Sciatic nerve (tissue), 2 donors: ENCODE measurements at places on chromosomes 3 and 15. TPM values are rescaled to one million over a fixed set of nuclear protein-coding genes. Genes with fewer than 3 reads are reported as not detected.

GRCh38 chr3:101351829-101352228 is 31.5 kb upstream of the IMPG2 start:
- DNase-seq: no peak

DNA sequence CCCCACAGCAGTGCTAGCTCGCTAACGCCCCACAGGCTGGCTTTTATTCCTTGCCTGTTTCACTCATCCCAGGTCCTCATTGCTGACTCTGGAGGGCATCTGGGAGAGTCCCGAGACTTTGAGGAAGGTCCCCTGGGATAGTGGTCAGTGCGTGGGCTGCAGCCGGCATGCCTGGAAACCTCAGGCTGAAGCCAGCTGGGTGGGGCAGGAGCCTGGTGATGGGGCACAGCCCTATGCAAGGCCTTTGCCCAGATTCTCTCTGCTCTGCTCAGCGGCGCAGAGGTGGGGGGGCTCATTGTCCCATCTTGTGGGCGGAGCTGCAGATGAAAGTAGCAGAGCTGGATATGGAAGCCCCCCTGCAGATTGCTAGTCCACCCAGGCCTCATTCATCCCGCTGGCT is 55.7 kb upstream of the SMAD6 start:
- no peak for DNase-seq

- no peak for DNase-seq
Measured at GRCh38 chr3:186217820-186218164, 108.9 kb upstream of the ETV5 start.

Gene SCAANT1
- not detected for total RNA-seq

- DNase-seq: no peak
Measured at GRCh38 chr3:144039661-144040060, 68.0 kb downstream of the DIPK2A start.

- DNase-seq: no peak
Measured at GRCh38 chr15:53591041-53591440, 168.4 kb downstream of the WDR72 start.

DNA sequence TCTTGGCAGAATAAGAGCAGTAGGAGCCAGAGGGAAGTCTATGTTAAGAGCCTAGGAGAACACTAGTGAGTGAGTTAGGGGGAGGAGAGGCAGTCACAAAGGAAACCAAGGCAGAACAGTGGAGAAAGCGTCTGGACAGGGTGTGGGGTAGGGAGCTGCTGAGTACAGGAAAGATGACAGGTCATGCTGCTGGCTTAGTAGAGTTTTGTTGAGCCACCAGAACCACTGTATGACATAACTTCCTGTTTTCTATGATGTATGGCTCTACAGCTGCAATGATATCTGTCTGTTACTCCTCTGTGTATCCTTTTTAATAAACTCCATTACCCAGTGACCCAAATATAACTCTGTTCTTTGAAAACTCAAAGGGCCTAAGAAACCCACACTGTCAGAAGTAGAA is 10.6 kb upstream of the STT3B start:
- DNase-seq: no peak

Gene MORC1
- total RNA-seq: not detected

- no peak for DNase-seq
Measured at GRCh38 chr3:142148044-142148791, 1.1 kb downstream of the TFDP2 start.
